ENCODE measurements at places on chromosomes 11 and 22.

DNA sequence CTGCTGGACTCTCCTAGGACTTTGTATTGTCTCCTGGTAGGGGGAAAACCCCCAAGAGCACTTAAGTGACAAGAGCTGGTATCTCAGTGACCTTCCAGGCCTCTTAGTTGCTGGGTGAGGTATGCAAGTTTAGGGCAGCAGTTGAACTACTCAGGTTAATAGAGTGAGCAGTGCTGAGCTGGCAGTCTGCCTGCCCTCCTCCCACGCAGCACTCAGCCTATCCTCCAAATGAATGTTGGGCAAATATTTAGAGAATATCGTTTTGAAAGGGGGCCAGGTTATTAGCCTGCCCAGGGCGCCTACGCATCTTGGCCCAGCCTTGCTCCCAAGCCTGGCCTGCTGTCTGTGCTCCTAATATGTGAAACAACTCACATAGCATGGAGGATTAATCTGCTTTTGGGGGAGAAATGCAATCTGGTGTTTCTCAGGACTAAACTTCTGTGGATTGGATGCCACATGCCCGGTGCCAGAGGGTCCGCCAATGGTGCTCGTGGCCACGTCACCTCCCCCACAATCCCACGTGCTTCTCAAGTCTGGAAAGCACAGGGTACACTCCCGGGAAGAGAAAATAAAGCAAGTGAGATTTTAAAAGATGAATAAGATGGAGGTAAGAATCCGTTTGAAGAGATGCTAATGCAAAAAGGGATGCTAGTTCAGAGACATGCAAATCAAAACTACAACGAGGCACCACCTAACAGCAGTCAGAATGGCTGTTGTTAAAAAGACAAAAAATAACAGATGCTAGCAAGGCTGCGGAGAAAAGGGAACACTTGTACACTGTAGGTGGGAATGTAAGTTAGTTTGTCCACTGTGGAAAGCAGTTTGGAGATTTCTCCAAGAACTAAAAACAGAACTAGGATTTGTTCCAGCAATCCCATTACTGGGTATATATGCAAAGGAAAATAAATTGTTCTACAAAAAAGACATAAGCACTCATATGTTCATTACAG is 67.7 kb downstream of the SPON1 start:
- DNase-seq = no peak

DNA sequence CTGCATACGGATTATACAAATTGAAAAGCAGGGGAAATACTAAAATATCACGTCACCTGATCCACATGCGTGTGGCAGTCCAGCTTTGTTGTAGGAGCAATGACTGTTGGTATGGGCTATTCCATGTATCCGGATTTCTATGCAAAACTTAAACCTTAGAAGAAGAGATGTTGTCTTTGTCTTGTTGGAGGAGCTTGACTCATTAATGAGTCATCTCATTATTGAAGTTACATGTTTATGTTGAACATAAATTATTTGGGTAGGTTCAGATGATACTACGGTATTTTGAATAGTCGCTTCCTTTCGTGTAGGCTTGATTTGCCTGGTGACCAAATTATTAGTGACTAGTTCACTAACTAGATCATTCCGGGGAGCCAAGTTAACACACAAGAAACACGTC is 806 bp upstream of the SAAL1 start:
- DNase-seq = no peak

DNA sequence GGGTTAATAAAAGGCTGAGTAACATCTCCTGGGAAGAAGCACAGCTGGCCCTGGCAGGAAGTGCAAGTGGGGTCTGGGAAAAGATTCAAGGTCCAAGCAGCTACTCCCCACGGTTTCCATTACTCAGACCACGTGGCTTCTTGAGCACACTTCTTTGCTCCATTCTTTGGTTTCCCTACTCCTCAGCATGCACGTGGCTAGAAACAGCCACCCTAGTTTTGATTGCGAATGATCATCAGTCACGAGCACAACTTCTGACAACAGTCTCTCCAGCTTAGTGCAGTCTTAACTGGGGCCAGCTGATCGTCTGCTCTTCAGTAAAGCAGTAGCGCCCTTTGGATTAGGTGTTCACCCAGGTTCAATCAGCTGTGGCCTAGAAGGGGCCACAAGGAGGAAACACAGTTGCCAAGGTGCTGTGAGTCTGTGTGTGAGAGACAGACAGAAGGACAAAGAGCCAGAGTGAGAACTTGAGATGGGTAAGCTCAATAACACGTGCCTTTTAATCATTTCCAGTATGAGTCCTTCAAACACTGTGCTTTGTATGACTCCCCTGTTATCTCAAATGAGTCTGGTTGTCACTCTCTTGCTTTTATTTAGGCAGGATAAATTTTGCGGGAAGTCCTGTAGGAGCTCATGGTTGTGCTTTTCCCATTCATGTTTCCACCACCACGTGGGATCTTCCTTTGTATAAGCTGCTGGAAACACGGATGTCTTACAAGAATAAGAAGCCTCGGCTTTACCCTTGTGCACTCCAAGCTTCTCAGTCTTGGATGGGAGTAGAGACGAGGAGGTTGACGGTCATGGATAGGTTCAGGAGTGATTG is 901 bp upstream of the PARVA start:
- no peak for DNase-seq

- no peak for DNase-seq
Observed at GRCh38 chr22:47010211-47010610, 247.8 kb downstream of the TBC1D22A start.

DNA sequence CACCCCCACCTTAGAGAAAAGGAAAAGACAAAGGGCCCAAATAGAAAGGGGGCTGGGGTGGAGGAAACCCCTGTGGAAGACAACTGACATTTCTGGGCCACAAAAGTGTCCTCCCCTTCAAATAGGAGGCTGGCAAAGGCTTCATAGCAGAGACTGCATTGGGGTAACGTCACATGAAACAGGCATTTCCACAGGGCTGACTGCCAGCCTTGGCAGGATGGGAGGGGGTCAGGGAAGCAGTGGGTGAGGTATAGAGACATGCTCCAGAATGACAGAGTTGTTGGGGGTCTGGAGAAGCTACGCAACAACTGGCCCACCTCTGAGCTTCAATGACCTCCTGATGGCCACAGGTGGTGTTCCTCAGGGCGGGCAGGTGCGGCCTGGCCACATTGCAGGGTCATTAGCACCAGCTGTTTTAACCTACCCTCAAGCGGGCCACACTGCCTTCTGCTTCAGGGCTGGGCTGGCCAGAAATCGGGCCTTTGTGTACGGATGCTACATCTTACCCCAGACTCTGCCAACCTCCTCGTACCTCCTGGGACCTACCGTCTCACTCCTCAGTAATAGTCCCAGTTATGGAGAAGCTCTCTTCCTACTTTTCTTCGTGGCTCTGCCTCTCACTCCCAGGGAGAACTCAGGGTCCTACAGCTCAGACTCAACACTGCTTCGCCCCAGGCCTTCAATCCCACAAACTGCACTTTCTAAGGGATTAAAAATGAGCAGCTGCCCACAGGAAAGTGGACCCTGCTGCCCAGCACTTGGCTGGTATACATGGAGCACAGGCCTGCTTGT is 160.0 kb upstream of the NCAM1 start:
- no peak for DNase-seq

GRCh38 chr11:75212411-75212810 is 28.2 kb upstream of the TPBGL start:
- DNase-seq = no peak

- no peak for DNase-seq
Observed at GRCh38 chr11:112417339-112417738, 156.7 kb upstream of the PLET1 start.
